Activated CD4-positive, alpha-beta T cell treated with anti-CD3 and anti-CD28 coated beads, Interleukin-2, amount 10 ng/mL, durations not matched to agents 24 days and 14 days (primary cell): ENCODE measurements at places on chromosomes 13 and 19. TPM values are rescaled to one million over a fixed set of nuclear protein-coding genes. Genes with fewer than 3 reads are reported as not detected.

DNA sequence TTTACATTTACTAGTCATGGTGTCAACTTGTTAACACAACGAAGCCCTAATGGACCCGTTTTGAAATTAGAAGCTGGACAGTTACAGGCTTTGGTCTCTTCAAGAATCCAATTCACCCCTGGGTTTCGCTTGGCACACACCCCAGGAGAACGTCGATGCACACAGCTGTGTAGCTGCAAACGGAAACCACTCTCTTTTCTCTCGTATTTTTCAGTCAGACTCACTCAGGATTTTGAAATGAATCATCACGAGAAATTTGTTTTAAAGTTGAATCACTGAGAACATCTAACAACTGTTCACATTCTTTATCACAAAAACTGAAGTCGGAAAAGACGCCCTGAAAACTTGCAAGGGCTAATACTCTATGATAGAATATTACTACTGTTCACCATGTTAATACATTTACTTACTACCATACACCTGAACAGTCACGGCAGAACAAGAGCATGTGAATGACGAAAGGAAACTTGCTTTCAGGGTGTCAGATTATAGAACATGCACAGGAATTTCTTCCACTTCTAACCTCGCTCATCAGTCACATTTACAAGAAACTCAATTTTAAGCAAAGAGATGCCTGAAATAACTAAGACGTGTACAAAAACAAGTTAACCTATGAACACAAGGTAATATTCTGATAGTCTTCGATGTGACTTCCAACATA is 4.7 kb downstream of the PNMA8A start:
- no peaks in the 10 kb centered on the region for H3K4me1 ChIP-seq
- H3K27me3 ChIP-seq, result peaks cover 32% of the 10 kb centered on the region
- no peak overlapping the region for H3K27ac ChIP-seq
- H3K36me3 ChIP-seq, result no peaks in the 10 kb centered on the region

The LHB gene
- total RNA-seq, result not detected in 2 replicates

The LINGO3 gene
- total RNA-seq, result 0.09 and 0.26 TPM in 2 replicates

DNA sequence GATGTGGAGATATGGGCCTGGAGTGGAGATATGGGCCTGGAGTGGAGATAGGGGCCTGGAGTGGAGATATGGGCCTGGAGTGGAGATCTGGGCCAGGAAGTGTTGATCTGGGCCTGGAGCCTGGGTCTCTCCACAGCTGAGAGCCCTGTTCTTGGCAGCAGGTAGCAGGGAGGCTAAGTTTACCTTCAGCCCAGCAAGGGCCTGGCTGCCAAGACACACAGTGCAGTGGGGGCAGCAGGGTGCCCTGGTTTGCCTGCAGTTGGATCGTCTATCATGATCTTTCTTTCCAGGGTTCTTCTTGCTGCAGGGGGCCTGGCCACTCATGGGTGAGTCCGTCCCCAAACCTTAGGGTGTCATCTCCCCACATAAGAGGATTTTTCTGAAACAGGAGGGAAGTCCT is 687 bp downstream of the KIR3DL2 start:
- H3K4me1 ChIP-seq, result no peaks in the 10 kb centered on the region
- H3K4me3 ChIP-seq, result no peak overlapping the region
- H3K36me3 ChIP-seq, result no peaks in the 10 kb centered on the region
- no peak for DNase-seq

The TNFSF9 gene
- total RNA-seq, result 6.1 and 6.4 TPM in 2 replicates

DNA sequence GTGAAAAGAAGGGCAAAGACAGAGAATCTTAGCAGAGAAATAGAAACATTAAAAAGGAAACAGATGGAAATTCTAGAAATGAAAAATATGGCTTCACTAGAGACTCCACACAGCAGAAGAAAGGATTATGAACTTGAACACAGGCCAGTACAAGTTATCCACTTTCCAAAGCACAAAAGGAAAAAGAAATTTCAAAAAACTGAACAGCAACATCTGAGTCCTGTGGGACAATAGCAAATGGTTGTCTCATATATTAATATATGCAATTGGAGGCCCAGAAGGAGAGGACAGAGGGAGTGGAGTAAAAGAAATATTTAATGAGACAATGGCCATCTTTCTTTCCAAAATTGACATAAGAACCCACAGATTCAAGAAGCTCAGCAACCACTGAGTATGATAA is 141.7 kb upstream of the GJB6 start:
- H3K4me3 ChIP-seq, result no peak overlapping the region
- H3K27ac ChIP-seq, result no peak overlapping the region
- no peaks in the 10 kb centered on the region for H3K36me3 ChIP-seq

DNA sequence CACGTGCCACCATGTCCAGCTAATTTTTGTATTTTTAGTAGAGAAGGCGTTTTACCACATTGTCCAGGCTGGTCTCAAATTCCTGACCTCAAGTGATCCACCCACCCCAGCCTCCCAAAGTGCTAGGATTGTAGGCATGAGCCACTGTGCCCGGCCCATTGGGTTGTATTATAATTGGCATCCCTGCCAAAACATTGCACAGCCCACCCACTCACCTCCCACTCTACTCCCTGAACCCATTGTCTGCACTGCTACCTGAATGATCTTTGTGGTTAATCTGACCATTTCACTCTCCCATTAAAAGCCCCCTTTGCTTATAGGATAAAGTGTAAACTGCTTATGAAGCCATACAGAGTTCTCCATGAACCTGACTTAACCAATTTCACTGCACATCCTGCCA is 26.3 kb upstream of the KCTD12 start:
- no peak overlapping the region for H3K4me3 ChIP-seq
- no peaks in the 10 kb centered on the region for H3K4me1 ChIP-seq
- no peak for DNase-seq
- H3K36me3 ChIP-seq, result no peaks in the 10 kb centered on the region

DNA sequence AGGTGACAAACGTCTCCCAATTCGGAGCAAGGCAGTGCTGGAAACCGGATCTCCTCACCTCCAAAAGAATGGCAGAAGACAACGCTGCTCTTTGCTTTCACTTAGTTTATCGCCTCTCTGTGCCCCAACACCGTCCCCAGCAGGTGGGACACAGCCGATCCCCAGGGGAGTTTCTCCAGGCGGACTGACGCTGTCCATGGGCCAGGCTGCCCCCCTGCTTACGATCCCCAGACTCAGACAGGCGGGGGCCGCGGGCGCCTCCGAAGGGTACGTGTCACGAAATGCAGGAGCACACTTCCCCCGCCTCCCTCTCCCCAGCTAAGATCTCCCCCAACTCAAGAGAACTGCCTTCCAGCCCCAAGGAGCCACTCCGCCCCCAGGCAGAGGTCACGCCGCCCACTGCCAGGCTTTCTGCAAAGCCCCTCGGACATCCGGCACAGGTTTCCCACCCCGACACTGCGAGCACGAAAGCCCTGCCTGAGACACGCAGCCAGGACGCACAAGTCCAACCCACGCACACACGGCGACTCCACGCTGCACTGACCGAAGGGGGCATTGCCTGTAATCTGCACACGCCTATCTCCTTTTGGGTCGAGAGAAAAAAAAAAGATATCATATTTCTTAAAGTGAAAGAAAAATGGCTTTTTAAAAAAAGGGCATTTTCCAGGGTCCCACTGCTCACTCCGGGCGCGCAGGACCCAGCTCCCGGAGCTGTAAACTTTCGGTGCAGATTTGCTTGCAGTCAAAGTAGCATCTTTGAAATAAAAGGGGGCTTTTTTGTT is 2.0 kb downstream of the SPRY2 start:
- H3K4me3 ChIP-seq, result no peak overlapping the region
- H3K36me3 ChIP-seq, result no peaks in the 10 kb centered on the region
- H3K27ac ChIP-seq, result no peak overlapping the region

DNA sequence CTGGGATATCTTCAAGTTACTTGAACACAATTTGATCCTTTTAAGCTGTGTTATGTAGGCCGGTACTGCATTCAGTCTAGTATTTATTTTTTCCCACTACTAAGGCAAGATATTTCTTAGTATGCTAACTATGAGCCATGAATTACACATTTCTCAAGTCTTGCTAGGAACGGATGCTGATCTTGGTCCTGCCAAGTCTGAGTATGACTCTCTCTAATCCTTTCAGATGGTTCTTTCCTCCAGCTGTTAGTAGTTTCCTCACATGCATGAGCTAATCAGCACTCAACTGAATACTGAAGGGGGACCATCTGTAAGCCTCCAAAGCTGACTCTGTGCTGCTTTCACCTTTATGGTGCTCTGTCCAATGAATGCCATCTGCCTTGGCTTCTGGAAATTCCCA is 460.3 kb downstream of the KCTD12 start:
- no peaks in the 10 kb centered on the region for H3K27me3 ChIP-seq
- DNase-seq, result no peak
- no peak overlapping the region for H3K27ac ChIP-seq
- no peaks in the 10 kb centered on the region for H3K36me3 ChIP-seq
- no peak overlapping the region for H3K4me3 ChIP-seq
- H3K4me1 ChIP-seq, result no peaks in the 10 kb centered on the region

GRCh38 chr13:24180750-24181377 is 20.3 kb downstream of the SPATA13 start:
- H3K27ac ChIP-seq, result no peak overlapping the region
- peaks cover 11% of the 10 kb centered on the region for H3K36me3 ChIP-seq
- DNase-seq, result no peak
- peaks cover 26% of the 10 kb centered on the region for H3K4me1 ChIP-seq
- H3K4me3 ChIP-seq, result no peak overlapping the region

- H3K27me3 ChIP-seq, result no peaks in the 10 kb centered on the region
- H3K4me1 ChIP-seq, result no peaks in the 10 kb centered on the region
- no peaks in the 10 kb centered on the region for H3K36me3 ChIP-seq
- DNase-seq, result no peak
Observed at GRCh38 chr19:56822755-56823154, 17.8 kb downstream of the PEG3 start.

The PLIN3 gene
- total RNA-seq, result 28.6 and 34.4 TPM in 2 replicates
